Cardiac atrium fibroblast (primary cell): ENCODE measurements at places on chromosomes 12 and 14. TPM values are rescaled to one million over a fixed set of nuclear protein-coding genes. Genes with fewer than 3 reads are reported as not detected.

Gene XRCC3
- 6.0 and 11.0 TPM in 2 replicates for total RNA-seq

Gene CCDC196
- not detected in 2 replicates for total RNA-seq

Gene GUCY2C
- not detected in 2 replicates for total RNA-seq

Gene CEBPE
- total RNA-seq: not detected in 2 replicates

Gene CPNE8
- total RNA-seq: 9.4 and 13.4 TPM in 2 replicates

Gene COCH
- 0.32 and 1.3 TPM in 2 replicates for total RNA-seq

Gene PPP1R1A
- not detected in 2 replicates for total RNA-seq

Gene ACVRL1
- total RNA-seq: 107 and 184 TPM in 2 replicates

Gene MUCL1
- total RNA-seq: not detected in 2 replicates

Gene MYF6
- not detected in 2 replicates for total RNA-seq

Gene C12orf50
- total RNA-seq: not detected in 2 replicates

Gene P3H3
- 33.7 and 53.1 TPM in 2 replicates for total RNA-seq
